ENCODE measurements at places on chromosomes 7 and 10.

DNA sequence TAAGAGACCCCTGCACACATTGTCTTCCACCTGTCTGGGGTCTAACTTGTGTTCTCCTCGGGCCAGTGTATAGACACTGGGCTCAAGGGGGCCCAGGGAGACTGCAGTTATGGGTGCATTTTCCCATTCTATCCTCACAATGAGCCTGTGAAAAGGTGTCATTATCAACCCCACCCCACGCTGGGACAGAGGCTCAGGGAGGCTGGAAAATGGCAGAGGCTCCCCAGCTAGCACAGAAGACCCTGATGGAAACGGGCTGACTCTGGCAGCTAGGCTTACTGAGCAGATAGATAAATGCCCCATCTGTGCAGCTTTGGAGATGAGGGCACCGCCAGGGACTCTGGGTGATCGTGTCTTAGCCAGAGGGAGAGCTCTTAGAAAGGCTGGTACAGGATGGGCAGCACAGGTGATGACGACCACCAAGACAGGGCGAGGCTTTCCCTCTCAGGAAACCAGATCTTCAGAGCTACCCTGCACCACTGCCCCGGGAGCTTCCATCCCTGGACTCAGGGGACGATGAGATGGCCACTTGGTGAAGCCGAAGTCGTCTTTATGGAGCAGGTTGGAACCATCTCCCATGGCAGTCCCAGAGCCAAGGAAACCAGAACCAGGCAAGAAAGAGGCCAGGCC lies 58.2 kb upstream of the CHST15 start:
- no peak for DNase-seq

DNA sequence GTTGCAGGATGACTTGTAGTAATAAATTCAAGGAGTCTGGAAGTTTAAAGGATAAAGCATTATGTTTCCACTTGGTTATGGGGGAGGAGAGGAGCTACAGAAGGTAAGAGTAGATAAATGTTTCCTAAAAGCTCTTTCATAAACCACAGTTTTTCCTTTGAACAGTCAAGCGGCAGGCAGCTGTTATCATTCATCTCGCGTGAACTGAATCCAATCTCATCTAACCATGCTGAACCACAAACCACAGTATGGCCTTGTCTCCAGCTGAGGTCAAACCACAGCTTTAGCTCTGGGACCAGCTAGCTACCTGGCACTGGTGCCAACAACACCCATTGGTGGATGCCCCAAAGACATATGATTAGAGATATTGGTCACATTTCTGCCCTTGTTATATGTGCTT lies 63.3 kb downstream of the NOC3L start:
- no peak for DNase-seq

- DNase-seq, result no peak
These were observed 110.0 kb upstream of the C7orf33 start for GRCh38 chr7:148480479-148481146.

GRCh38 chr7:143205560-143206293 lies 16.1 kb upstream of the TAS2R40 start:
- DNase-seq, result peak; percentile 4

- DNase-seq, result no peak
These were observed 15.6 kb upstream of the CLDN12 start for GRCh38 chr7:90387470-90388240.

DNA sequence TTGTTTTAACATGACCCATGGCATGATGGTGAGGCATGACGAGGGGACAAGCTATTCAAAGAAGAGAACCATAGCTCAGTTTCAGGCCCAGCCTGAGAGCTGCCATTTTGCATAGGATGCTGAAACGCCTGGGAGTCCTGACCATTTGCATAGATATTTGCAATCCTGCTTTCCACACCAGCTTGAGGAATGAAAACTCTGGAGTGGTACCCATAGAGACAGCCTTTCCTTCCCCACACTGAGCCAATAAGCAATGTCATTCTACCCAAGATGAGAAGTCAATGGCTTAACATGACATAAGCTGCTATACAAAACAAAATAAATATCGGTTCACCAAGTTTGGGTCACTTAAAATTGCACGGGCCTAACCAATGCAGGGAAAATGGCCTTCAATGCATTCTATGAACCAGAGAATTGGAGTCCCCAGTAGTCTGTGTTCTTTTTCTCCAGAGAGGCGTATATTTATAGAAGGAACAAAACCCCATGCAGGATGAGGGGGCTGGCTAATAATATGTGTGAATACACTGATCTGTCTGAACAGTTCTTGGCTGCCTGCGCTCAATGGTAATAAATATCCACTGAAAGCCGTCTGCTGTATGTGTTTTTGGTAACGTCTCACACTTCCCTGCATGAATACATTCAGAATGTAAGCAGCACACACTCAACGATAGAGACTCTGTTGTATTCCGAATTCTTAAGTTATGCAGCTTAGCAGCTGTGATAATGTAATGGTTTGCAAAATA lies 329.3 kb downstream of the FRMD4A start:
- no peak for DNase-seq

Measured in NK-92 treated with Interleukin-12 subunit alpha and Interleukin-12 subunit beta, amount 100 ng/mL, for 24 hours (cell line).